Substantia nigra (tissue), 51 donors: ENCODE measurements at places on chromosomes 12 and 14.

- no peak for DNase-seq
These were observed 213.0 kb downstream of the ADAMTS20 start for GRCh38 chr12:43338848-43339526.

DNA sequence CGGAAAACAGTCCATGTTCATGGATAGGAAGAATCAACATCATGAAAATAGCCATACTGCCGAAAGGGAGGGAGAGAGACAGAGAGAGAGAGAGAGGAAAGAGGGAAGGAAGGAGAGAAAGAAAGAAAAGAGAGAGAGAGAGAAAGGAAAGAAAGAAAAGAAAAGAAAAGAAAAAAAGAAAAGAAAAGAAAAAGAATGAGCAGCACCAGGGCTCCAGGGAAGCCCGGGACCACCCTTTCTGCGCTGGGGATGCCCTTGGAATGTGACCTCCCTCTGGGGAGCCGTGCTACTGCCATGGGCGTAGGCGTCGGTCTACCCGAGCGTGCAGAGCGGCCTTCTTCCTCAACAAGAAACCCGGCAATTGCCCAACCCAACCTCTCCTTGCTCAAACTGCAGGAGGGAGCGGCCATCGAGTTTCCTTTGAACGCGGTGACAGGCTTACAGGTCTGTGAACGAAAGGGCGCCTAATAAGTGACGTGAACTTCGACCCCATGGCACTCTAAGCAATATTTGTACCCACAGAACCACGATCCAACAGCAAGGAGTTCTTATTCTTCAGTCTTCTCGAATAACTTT is 16.9 kb downstream of the OR6S1 start:
- no peak for DNase-seq

GRCh38 chr12:43213608-43214007 is 338.4 kb downstream of the ADAMTS20 start:
- DNase-seq: no peak

DNA sequence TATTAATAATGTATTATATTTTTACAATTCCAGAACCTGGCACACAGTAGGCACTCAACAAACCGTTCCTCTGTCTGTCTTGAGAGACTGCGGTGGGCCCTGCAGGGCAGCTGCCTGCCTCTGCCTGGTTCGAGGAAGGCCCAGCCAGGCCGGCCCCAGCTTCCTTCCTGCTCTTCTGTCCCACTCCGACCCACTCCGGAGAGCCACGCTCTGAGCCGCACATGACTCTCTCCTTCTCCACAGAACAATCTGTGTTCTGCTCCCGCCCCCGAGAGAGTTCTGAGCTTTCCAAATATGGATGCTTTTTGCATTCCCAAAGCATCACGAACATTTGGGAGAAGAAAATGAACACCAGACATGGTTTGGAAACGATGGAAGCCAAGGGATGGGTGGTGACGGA is 57.3 kb downstream of the TTC7B start:
- peak; percentile 17 for DNase-seq

DNA sequence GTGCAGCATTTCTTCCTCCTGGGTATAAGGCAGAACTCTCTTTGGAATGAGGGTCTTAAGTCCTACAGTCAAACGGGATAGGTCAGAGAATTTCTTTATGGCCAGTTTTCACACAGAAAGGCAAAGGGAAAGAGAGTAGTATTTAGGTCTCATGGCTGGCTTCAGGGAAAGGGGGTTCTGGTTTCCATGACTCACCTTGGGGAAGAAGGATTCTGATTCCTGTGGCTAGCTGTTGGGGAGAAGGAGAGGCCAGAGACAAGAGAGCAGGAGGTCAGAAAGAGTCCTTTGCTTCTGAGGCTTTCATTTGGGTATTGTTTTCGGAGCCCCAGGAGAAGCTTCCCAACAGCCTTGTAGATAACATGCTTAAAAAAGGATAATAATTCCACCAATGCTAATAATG is 332.5 kb downstream of the NPAS3 start:
- no peak for DNase-seq

- DNase-seq: no peak
These were observed 52.3 kb upstream of the FUT8 start for GRCh38 chr14:65360144-65360784.

- no peak for DNase-seq
These were observed 234.2 kb upstream of the ARHGAP5 start for GRCh38 chr14:31842899-31843298.

DNA sequence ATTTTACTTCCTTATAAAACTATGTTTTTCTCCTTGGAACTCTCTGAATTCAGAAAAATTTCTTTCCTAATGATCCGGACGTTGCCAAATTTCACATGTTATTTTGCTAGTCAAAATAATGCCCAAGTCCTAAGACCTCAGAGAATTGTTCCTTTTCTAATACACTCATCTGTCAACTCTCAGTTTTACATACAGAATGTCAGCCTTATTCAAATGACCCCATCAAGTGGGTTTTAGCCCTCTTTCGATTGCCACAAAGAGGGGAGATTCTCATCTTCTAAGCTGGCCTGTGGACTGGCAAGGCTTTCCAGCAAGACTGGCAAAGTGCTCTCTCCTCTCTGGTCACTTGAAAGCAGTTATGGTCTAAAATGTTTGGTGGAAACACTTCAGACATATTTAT is 99.3 kb upstream of the GPHB5 start:
- no peak for DNase-seq
